ENCODE measurements at places on chromosomes 11 and 22. TPM values are rescaled to one million over a fixed set of nuclear protein-coding genes. Genes with fewer than 3 reads are reported as not detected.

The CARD16 gene
- total RNA-seq: 6.2 TPM

The APOBEC3H gene
- not detected for total RNA-seq

The MS4A6E gene
- total RNA-seq: not detected

The MFNG gene
- 5.5 TPM for total RNA-seq

The GNG3 gene
- 267 TPM for total RNA-seq

The FIBIN gene
- total RNA-seq: 13.7 TPM

The EMID1 gene
- 27.5 TPM for total RNA-seq

The MAJIN gene
- total RNA-seq: not detected

The TMEM151A gene
- total RNA-seq: 38.0 TPM
